CD4-positive, alpha-beta T cell (primary cell): ENCODE measurements at places on chromosomes 6 and 20.

- DNase-seq: no peak
Measured at GRCh38 chr20:57573242-57573641, 12.3 kb downstream of the PCK1 start.

DNA sequence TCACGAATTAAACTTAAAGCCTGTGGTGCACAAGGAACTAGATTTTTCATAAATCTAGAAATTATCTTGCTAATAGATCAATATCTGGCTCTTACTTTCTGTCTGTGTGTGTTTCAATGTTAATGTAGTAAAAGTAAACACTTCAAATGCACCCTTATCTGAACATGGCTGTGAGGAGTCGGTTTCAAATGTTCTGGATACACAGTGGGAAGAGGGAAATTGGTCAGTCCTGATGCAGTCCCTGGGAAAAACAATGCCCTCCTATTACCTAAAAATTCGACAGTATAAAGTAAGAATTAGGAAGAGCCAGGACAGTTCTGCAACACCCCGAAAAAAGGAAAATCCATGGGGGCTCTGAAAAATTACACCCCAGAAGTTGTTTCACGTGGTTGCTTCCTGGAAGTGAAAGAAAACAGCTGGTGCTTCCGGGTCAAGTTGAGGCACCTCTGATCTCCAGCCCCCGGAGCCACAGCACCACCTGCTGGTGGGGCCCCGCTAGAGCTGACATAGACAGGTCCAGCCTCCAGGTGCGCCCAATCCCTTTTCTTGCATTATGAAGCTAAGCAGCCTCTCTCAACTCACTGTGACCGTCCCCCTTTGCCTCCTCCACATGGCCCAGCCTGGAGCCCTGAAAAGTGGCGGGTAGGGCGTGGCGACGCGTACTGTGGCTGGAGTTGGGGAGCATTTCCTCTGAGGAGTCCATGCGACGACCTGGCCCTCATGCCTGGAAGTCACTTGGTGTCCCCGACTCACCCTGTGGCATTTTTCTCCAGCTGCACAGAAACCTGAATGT lies 8.3 kb downstream of the SEMG2 start:
- peak; percentile 33 for DNase-seq

- no peak for DNase-seq
Measured at GRCh38 chr6:120363429-120363828, 970.9 kb downstream of the TBC1D32 start.

- DNase-seq: no peak
Measured at GRCh38 chr6:6436946-6437345, 116.5 kb upstream of the F13A1 start.

- DNase-seq: no peak
Measured at GRCh38 chr6:149830731-149831307, 33.3 kb downstream of the LRP11 start.

- DNase-seq: no peak
Measured at GRCh38 chr6:107841275-107841670, 17.2 kb upstream of the SCML4 start.

- DNase-seq: no peak
Measured at GRCh38 chr6:143689852-143690251, 12.1 kb downstream of the PHACTR2 start.

- DNase-seq: no peak
Measured at GRCh38 chr6:111792914-111793700, 80.1 kb downstream of the FYN start.

DNA sequence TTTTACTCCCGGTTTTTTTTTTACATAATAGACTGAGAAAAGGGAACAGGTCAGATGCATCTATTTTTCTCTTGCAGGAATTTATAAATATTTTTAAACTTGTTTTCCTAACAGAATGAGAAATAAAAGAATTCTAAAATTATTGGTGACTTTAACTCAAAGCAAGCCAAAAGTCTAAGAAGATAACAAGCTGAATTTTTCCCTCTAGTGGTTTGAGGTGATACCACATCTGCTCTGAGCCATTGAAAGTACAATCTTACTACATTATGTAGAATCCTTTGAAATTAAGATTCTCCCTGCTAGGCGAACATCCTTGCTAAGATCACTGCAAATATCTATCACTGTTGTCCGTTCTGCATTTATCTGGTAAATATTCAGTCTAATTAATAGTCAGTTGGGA lies 10.7 kb upstream of the STMND1 start:
- DNase-seq: no peak

DNA sequence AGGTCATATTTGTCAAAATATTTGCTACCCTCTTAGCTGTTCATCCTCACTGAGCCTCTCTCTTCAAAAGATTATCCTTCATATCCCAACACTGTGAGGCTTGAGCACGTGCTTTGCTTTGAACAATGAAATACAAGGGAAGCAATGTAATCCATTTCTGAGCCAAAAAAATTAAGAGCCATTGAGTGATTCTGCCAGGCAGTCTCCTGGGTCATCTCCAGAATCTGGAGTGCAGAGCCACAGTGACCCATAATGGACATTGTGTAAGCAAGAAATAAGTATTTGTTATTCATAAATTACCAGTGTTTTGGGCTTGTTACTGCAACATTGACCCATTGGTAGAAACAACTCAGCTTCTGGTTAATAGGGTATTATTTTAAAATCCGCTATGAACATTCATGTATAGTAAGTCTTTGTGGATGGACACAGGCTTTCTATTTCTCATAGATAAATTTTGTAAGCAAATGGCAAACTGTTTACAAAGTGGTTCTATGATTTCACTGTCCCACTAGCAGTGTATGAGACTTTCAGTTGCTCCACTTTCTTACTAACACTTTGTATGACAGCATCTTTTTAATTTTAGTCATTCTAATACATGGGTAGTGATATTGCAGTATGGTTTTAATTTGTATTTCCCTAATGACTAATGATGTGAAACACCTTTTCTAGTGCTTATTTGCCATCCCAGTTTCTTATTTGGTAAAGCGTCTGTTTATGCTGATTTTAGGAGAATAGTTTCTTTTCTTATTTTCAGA lies 358.2 kb downstream of the PLCB1 start:
- no peak for DNase-seq

- no peak for DNase-seq
Measured at GRCh38 chr6:51753635-51754034, 333.8 kb downstream of the PKHD1 start.

DNA sequence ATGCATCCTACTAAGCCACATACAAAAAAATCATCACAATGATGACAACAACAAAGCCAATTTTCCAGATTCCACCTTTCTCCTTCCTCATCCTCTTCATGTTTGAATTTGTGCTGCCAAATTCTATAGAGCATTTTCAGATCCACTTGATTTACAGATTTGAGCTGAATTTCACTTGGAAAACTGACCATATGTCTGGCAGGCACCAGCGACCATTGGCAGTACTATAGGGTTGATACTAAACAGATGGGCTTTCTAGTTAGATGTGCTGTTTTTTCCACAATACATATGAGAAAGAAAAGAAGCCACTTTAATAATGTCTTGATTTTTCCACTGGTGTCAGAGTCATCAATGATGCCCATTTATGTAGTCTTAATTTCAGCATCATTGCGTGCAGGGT lies 127.0 kb downstream of the PHACTR3 start:
- no peak for DNase-seq

- no peak for DNase-seq
Measured at GRCh38 chr20:34774449-34774848, 51.0 kb downstream of the NCOA6 start.

GRCh38 chr20:10676518-10676917 lies 2.7 kb upstream of the JAG1 start:
- peak; percentile 14 for DNase-seq

DNA sequence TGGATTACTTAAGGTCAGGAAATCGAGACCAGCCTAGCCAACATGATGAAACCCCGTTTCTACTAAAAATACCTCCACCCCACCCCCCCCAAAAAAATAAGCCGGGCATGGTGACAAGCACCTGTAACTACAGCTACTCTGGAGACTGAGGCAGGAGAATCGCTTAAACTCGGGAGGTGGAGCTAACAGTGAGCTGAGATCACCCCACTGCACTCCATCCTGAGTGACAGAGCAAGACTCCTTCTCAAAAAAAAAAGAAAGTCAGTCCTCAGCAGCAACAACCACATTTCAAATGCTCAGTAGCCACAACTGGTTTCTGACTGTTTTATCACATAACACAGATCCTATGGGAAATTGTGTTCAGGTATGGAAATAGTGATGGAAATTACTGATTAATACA lies 135.3 kb downstream of the HFE start:
- DNase-seq: peak; percentile 15

GRCh38 chr6:112298816-112299281 lies 44.5 kb upstream of the LAMA4 start:
- no peak for DNase-seq

- no peak for DNase-seq
Measured at GRCh38 chr6:127966616-127967015, 65.8 kb upstream of the THEMIS start.

GRCh38 chr6:142613981-142614380 lies 312.2 kb downstream of the ADGRG6 start:
- no peak for DNase-seq

DNA sequence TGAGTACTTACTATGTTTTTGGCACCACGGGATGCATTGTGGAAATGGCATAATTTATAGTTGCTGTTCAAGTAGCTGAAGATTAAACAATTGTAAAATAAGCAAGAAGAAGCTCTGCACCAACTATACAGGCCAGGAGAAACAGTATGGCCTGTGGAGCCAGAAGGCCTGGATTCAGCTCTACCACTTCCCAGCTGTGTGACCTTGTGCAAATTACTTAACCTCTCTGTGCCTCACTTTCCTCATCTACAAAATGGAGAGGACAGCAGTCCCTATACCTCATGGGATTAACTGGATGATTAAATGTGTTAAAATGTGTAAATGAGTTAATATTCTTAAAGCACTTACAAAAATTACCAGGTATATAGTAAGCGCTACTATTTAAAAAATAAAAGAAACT lies 49.1 kb downstream of the CNKSR3 start:
- no peak for DNase-seq

GRCh38 chr6:145963216-145964068 lies 716 bp downstream of the SHPRH start:
- peak; percentile 20 for DNase-seq

DNA sequence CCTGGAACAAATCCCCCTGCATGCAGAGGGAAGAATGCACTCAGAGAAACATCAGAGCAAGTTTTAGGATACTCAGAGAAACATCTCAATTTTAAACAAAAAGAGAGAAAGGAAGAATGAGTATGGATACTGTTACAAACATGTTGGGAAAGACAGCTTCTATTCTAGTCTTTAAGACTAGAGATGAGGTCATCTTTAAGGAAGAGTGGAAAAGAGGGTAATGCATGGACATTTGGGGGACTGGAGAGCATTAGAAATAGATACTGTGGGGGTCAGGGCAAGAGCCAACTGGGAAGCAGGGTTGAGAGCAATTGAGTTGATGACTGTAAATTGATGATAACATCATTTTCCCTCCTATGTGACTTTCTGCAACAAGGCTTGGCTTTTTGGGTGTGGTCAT lies 431.2 kb downstream of the CDH26 start:
- no peak for DNase-seq

DNA sequence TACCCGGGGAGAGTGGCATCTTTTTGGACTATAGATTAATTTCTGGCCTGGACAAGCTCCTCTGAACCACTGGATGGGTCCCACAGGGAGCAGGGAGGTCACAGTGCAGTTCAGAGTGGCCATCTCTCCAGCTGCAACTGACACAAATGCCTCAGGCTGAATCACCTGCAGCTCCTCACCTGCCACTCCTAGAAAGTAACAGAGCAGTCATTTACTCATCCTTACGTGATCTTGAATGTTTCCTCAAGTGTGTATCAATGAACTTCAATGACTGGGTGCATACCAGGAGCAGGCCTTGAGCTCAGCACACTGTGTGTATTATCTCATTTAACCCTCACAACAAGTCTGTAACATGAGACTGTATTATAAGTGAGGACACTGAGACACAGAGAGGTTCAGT lies 40.0 kb upstream of the SIRPG start:
- DNase-seq: no peak

GRCh38 chr6:138844192-138844591 lies 48.3 kb downstream of the ECT2L start:
- DNase-seq: no peak

DNA sequence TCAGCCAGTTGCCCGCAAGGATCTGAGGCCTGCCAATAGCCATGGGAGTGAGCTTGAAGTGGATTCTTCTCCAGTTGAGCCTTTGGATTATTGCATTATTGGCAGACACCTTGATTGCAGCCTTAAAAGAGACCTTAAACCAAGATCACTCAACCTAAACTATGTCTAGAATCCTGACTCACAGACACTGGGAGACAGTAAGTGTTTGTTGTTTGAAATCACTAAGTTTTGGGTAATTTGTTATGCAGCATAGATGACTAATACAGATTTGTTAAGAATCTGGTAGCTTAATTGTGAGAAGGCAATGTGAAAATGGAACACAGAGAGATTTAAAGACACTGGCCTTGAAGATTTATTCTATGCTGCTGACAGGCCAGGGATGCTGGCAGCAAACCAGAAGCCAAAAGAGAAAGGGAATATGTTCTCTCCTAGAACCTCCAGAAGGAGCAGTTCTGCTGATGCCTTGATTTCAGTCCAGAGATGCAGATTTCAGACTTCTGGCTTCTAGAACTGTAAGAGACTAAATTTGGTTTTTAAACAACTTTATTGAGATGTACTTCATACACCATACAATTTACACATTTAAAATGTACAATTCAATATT lies 17.6 kb downstream of the SIRPD start:
- DNase-seq: no peak

- no peak for DNase-seq
Measured at GRCh38 chr6:12958052-12958706, 241.6 kb downstream of the PHACTR1 start.

DNA sequence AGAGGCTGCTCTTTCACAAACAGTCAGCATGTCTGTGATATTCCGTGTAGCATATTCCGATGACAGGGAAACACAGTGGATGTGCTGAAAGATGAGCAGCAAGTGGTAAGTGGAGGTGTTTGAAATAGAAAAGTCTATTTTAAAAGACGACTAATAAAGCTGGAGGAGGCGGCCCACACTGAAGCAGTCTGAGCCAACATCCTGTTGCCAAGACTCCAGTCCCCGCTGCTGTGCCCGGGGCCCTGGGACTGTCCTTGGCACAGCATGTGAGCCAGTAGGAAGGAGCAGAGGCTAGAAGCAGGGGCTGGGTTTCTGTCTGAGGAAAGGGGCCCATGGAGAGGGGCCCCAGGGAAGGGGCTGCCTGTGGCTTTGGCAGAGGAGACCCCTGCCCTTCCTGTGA lies 351.5 kb upstream of the CHD6 start:
- no peak for DNase-seq

DNA sequence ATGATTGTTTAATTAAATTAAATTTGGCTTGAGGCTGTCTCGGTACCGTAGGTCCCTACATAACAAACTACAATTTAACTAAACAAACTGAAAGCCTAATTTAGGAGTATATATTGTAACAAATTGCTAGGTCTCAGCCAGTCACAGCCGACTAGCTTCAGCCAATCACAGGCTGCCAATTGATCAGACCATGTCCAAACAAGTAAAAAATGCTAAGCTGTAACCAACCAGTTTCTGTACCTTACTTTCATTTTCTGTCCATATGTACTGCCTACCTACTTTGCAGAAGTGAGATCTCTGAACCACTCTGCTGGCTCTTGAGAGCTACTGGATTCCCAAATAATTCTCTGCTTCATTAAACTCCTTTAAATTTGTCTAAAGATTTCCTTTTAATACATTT lies 648.0 kb upstream of the GJE1 start:
- peak; percentile 60 for DNase-seq
